ENCODE measurements at places on chromosomes 16 and 17.

DNA sequence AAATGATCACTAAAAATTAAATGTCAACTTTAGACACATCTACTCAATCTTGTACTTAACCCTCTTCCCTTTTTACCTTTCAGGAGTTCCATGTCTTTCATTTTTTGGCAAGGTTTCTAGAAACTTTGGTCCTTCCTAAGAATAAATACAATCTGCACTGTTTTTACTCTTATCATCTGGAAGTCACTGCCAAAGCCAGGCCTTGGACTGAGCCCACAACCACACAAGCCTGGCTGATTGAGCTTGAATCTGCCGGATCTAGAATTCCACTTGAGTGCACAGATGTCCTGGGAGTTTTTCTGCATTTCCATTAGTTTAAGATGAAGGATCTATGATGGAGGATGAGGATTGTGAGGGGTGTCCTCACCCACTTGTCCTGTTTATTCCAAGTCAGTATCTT lies 126.1 kb downstream of the VPS53 start:
- no peak for DNase-seq

DNA sequence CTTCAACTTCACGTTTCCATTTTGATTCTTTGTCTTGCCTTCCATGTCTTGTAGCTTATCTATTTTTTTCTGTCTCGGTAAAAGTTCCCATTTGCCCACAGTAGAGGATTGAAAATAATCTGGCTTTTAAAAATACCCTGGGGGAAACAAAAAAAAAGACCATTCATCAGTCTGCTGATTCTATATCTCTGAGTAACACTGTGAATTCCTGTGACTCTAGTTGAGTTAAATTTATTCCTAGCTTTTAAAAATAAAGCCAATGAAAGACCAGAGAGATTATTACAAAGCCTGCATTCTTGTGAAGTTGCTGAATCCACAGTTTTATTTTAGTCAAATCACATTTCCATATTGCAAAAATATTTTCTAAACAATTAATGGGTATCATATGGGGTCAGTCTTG lies 532.3 kb downstream of the CDH13 start:
- DNase-seq: no peak

GRCh38 chr16:87150262-87150661 lies 166.9 kb downstream of the C16orf95 start:
- DNase-seq: no peak

DNA sequence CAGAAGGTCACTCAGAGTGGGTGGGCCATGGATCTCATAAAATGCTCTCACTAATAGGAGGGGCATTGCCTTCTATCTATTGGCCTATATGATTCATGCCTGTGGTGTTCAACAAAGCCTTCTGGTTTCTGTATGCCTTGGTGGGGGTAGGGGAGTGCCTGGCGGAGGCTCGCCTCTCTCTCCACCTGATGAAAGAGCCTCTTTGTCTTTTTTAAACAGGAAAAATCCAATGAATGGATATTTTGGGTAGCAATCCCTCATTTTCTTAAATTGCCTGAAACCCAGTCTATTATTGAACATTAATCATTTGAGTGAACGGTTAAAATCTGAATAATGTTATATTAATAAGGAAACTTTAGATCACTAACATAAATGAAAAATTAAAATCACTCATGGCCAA lies 90.6 kb downstream of the TOX3 start:
- no peak for DNase-seq

DNA sequence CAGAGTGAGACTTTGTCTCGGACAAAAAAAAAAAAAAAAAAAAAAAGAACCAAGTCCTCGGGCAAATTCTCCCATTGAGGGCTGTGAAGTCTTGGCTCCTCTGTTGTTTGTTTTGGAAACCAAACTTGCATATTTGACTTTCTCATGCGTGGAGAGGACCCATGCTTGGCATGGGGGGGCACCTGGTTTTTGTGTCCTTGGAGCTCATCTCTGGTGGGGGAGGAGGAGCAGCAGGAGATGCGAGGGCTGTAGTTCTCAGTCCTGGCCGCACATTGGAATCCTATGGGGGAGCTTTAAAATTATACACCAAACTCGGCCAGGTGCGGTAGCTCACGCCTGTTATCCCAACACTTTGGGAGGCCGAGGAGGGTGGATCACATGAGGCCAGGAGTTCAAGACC lies 74.5 kb downstream of the ABCC6 start:
- no peak for DNase-seq

DNA sequence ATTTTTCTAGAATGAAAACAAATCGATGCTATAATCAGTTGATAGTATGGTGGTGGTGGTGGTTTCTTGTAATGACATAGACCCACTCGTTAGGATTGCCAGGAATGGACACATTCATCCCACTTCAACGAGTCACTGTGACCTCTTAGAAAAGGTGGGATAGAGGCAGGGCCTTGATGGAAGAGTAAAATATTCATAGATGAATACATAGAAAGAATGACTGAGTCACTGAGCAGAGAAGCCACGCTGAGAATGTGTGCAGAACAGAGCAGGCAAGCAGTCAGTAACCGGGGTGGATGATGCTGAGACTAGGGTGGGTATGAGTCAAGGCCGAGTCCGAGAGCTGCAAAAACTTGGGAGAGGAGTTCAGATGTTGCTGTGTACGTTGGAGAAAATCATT lies 129.9 kb downstream of the PITPNC1 start:
- no peak for DNase-seq

GRCh38 chr16:60717808-60718207 lies 1318.4 kb downstream of the CDH8 start:
- no peak for DNase-seq

GRCh38 chr17:73758245-73758644 lies 114.0 kb upstream of the SDK2 start:
- no peak for DNase-seq

GRCh38 chr16:84229471-84229870 lies 10.3 kb downstream of the KCNG4 start:
- DNase-seq: no peak

- DNase-seq: no peak
Observed at GRCh38 chr17:39208136-39208535, 8.1 kb downstream of the RPL19 start.

DNA sequence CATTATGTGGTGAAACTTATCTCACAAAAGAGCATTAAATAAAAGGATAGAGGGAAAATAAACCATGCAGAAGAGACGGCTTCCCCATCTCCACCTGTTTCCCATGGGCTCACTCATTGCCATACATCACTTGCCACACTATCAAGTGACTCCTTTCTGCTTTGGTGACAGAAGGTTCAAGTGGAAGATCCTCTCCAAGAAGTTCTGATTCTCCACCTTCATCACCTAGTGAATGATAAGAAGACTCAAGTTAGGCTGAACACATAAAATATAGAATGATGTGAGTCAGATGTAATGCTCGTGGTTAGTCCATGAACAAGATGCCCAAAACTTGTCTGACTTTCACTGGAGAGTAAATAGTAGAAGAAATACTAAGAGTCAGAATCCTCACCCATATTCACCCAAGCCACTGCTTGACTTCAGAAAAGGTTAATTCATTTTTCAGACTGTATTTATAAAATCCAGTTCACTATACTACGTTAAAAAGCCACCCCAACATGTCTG lies 100.1 kb upstream of the TOB1 start:
- no peak for DNase-seq

DNA sequence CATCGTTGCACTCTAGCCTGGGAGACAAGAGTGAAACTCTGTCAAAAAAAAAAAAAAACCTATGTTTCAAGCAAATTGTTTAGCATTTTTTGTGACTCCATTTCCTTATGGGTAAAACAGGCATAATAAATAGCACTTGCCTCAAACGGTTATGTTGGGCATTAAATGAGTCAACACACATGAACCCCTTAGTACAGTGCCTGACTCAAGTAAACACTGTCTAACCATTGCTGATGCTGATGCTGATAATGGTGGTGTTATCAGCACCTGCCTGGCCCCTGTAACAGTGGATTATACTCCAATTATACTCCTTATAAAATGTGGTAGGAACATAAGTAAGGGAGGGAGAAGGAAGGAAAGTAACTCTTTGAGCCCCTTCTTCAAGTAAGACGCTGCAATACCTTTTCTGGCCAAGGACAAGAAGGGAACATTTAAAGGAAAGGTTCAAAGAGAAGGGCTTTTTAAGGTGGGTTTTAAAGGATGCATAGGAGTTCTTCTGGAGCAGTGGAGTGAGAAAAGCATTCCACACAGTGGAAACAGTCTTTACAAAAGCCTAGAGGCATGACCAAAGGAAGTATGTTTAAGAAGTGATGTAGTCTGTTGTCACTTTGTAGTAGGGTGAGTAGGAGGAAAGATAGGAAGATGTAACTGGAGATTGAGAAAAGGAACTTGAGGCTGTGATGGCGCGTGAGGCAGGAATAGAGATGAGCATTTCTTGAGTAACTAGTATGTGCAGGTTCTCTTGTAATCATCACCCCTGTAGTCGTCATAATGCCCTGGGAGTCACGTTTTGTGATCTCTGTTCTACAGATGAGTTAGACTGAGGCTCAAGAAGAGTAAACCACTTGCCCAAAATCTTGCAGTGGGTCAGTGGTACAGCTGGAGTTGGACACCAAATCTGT lies 4.3 kb downstream of the SCNN1B start:
- no peak for DNase-seq

- no peak for DNase-seq
Observed at GRCh38 chr17:79761894-79762589, 15.9 kb upstream of the CBX2 start.

DNA sequence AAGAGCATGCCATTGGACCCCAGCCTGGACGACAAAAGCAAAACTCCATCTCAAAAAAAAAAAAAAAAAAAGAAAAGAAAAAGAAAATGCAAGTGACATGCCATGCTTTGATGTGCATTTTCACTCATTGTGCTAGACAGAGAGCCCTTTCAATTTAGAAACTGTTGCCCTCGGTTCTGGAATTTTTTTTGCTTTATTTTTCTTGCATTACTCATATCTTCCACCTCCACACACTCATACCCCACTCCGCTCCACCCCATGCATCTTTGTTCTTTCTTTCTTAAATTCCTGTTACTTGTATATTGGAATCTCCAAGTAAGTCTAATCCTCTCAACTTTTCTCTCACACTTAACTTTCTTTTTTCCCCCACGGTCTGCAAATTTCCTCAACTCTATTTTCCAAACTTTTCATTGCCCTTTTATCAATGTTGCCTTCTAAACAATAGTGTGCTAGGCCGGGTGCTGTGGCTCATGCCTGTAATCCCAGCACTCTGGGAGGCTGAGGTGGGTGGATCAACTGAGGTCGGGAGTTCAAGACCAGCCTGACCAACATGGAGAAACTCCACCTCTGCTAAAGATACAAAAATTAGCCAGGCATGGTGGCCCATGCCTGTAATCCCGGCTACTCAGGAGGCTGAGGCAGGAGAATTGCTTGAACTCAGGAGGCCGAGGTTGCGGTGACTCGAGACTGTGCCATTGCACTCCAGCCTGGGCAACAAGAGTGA lies 16.8 kb upstream of the SUZ12 start:
- no peak for DNase-seq

- DNase-seq: no peak
Observed at GRCh38 chr16:83363521-83363920, 444.3 kb upstream of the HSBP1 start.

Data from SK-N-MC (cell line).